ENCODE measurements at places on chromosomes 5 and 9.

DNA sequence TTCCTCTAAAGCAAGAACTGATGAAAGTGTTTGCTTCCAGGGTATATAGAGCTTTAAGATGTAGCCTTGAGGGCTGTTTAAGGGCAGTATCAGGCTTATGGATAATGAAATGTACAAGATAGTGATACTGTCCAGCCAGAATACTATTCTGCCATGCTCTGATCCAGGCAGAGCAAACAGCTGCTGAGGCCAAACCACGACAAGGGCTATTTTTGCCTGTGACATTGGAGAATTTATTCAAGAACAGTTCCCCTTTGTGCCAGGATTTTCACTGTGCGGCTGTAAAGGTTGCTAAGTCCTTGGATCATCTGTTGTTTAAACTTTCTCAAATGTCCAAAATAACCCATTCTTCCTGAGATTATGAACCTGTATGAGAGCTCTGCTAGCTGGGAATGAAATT is 70.4 kb downstream of the OTP start:
- DNase-seq = no peak

DNA sequence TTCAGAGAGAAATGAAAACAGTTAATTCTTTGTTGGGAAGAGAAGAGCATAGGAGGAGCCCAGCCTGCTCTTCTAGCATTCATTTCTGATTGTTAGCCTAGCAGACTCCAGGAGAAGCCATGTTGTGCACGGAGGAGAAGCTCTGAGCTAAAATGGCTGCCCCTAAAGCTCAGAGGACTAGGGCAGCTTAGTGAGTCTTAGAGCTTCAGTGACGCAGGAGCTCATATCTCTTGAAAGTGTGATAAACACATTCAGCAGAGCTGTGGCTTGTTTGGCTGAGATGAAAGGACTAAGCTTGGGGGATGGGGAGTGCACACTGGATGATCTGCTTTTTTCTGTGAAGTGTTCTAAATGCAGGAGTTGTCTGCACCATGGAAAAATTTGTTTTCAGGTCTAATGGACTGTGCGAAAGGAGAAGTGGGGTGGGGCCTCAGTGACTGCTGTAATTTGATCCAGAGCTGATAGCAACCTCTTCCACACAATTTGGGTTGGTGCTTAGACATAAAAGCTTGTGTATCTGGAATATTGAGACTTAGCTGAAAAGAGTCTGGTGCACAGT is 58.5 kb downstream of the ZNF462 start:
- peak; percentile 90 for DNase-seq

DNA sequence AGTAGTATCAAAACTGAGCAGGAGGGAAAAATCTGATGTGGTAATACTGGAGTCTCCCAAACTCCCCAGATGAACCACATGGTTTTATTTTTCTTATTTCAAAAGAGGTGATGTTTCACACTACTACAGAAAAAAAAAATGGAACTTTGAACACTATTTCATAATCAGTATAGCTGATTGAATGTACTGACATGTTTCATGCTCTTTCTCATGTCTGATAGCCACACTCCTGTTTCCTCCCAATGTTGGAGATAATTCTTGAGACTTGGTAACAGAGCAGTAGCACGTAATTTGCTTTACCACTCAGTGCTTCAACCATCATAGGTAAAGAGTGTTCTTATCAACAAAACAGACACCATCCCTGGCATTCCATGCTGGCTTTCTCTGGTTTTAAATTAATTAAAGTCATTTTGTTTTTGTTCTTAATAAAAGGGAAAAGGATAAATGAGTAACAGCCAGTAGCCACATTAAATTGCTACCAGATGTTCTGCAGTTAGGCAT is 85.2 kb downstream of the MUSK start:
- DNase-seq = no peak

GRCh38 chr9:120711354-120711753 is 2.9 kb downstream of the MEGF9 start:
- peak; percentile 51 for DNase-seq

DNA sequence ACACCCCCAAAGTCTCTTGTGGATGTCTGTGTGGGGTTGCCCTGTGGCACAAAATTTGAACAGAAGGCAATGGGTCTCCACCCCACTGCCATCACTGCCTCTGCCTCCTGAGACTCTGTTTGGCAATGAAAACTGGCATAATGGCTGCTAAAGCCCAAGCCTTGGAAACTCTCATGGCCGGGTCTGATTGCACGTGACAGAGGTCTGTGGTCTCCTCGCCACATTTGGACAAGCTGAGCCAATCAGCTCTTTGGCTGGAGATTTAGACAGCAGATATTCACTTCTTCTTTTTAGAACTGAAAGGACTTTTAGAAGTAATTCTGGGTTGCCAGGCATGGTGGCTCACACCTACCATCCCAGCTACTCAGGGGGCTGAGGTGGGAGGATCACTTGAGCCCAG is 5.5 kb downstream of the GGTA1 start:
- no peak for DNase-seq

- no peak for DNase-seq
Measured at GRCh38 chr5:175384724-175385552, 59.0 kb downstream of the DRD1 start.

DNA sequence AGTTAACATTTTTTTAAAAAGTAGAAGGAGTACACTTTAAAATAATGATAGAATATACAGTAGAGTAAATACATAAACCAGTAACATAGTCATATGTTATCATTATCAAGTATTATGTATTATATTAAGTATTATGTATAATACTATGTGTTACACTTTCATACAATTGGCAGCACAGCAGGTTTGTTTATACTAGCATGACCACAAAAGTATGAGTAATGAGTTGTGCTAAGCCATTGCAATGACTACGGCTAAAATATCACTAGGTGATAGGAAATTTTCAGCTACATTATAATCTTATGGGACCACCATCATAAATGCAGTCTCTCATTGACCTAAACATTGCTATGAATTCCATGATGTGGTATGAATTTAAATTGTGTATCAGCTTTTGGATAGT is 506.0 kb downstream of the HTR1A start:
- no peak for DNase-seq

- DNase-seq = no peak
Measured at GRCh38 chr9:73845954-73846690, 651.0 kb upstream of the RORB start.

DNA sequence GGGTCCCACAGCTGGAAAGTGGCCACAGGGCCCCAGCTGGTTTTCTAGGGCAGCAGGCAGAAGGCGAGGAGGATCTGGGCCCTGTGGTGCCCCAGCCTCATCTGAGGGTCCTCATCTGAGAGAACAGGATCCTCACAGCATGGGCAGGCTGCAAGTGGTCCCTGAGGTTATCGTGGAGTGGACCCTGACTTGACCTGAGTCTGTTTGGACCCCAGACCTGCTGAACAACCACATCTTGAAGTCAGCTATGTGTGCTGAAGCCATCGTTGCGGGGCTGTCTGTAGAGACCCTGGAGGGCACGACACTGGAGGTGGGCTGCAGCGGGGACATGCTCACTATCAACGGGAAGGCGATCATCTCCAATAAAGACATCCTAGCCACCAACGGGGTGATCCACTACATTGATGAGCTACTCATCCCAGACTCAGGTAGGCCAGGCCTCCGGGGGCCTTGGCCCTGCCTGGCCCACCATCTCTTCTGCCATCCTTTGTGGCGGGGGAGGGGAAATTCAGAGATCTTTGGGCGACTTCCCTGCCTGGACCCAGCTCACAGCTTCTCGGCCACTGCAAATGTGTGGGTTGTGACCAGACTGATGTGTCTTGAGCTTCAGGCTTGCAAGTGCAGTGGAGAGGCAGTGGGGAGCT is 24.0 kb downstream of the TGFBI start:
- no peak for DNase-seq

- DNase-seq = no peak
Measured at GRCh38 chr9:91783411-91783810, 166.6 kb downstream of the ROR2 start.

DNA sequence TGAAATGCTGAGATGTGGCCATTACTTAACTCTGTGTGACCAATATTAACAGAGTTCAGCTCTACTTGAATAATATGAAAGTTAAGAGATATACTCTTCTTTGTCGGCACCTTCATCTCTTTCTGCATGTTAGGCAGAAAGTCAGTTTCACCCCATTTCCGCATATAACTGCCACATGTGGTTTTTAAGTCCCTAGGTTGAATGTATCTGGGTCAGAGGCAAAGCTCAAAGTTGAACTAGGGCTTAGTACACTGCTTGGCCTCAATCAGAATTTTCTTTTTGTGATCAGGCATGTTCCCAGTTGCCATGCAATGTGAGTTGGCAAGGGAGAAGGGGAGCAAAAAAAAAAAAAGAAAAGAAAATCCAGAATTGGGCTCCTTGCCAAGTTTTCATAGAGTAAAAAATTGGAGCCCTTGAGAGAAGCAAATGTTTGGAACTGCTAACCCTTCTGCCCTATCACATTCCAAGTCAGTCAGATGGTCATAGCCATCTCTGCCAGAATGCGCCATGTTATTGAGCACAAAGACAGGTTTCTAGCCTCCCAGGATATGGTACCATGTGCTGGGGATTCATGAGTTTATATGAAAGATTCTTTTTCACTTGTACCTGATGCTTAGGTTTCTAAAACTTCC is 251.2 kb upstream of the RORB start:
- peak; percentile 91 for DNase-seq

DNA sequence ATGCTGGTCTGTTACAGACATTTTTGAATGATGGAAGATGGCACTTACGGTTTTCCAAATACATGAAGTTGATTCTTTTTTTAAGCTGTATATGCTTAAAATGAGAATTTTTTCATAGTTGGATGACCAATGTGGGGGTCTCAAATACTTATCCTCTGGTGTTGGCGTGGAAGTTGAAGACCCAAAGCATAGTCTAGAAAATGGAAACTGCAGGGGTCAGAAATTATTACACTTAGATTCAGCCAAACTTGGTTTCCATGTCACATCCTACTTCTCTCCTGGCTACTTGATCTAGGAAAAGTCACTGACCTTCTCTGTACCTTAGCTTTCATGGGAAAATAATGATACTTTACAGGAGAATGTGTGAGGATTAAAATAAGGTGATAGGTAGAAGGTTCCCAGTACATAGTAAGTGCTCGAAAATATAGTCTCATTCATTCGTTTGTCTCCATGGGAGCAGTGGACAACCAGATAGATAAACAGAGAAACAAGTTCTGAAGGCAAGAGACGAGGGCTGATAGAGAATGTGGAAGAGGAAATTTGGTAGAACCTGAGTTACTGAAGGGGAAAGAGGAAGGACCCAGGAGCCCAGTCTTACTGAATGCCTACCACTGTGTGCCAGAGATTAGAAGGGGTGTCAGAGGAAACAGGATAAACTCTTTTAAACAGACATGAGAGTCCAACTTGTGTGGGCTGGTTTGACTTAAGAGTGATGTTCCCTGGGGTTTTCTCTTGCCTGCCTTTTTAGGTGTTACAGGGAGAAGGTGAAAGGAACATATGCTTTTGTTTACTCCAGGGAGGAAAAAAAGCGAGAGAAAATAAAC is 560.3 kb upstream of the KLF4 start:
- DNase-seq = no peak

DNA sequence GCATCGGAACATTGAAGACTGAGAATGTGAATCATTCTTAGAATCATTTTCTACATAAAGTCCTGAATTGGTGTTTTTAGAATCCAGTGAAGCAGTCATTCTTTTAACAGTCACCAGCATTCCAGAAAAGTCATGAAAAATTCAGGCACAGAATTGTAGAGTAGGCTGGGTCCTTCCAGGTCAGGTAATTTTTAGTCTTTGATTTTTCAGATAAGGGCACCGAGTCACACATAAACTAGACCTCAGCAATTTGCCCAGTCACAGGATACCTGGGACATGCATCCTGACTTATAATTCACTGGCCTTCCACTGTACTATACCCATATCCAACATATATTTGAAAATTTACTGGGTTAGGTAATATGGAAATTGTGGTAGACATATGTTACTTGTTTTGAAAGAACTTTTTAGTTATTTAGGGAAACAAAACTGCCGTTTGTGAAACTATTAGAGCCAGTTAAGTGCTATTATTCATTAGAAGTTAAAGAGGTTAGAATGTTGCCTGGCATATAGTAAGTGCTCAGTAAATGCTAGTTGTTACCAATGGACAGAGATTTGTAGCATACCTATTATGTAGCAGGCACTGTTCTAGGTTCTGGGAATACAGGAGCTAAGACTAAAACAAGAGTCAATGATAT is 10.9 kb downstream of the MAN2A1 start:
- DNase-seq = no peak

GRCh38 chr5:151773951-151774350 is 2.2 kb downstream of the G3BP1 start:
- no peak for DNase-seq

DNA sequence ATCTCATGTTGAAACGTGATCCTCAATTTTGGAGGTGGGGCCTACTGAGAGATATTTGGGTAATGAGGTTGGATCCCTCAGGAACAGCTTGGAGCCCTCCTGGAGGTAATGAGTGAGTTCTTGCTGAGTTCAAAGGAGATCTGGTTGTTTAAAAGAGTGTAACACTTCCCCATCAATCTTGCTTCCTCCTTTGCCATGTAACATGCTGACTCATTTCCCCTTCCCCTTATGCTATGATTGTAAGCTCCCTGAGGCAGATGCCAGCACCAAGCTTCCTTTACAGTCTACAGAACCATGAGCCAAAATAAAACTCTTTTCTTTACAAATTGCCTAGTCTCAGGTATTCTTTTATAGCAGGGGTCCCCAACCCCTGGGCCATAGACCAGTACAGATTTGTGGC is 352.3 kb downstream of the SLCO4C1 start:
- no peak for DNase-seq

GRCh38 chr5:39947657-39948056 is 522.9 kb upstream of the DAB2 start:
- no peak for DNase-seq

DNA sequence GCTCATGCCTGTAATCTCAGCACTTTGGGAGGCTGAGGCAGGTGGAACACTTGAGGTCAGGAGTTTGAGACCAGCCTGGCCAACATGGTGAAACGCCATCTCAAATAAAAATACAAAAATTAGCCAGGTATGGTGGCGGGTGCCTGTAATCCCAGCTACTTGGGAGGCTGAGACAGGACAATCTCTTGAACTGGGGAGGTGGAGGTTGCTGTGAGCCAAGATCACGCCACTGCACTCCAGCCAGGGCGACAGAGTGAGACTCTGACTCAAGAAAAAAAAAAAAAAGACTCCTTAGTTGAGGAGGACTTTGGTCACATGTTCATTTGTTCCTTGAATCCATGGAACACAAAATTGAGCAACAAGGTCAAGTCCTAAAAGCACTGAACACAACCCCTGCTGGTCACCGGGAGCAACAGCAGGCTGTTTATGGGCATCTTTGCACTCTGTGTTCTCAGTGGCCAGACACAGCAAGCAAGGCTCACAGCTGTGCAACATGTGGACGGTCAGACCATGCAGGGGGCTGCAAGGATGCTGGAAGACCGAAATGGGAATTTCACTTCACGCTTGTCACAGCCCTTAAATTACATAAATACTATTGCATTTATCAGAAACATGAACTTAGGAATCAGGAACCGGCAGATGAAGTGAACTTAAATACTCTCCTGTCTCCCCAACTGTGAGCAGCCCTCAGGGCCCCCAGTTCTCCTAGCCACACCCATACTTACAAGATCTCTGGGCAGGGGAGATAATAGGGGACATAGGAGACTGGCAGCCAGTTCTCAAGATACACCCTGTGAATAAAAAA is 2.8 kb downstream of the GBGT1 start:
- peak; percentile 49 for DNase-seq

- DNase-seq = no peak
Measured at GRCh38 chr5:2011481-2012411, 129.0 kb upstream of the IRX4 start.

GRCh38 chr9:112484607-112485006 is 2.0 kb upstream of the KIAA1958 start:
- no peak for DNase-seq
